Activated CD4-positive, alpha-beta memory T cell treated with anti-CD3 and anti-CD28 coated beads for 36 hours (primary cell): ENCODE measurements at places on chromosomes 3 and 15. TPM values are rescaled to one million over a fixed set of nuclear protein-coding genes. Genes with fewer than 3 reads are reported as not detected.

Gene RLBP1
- total RNA-seq = not detected

Gene ATP10A
- 17.2 TPM for total RNA-seq

Gene DNAJA4
- 36.3 TPM for total RNA-seq

DNA sequence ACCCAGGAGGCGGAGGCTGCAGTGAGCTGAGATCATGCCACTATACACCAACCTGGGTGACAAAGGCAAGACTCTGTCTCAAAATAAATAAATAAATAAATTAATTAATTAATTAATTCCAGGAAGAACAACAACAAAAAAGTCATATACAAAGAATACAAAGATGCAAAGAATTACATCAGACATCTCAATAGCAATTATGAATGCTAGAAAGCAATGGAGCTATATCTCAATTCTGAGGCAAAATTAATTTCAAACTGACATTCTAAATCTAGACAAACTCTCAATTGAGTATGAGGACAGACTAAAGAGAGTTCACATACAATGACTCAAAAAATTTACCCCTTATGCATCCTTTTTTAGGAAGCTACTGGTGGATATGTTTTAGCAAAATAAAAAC is 69.6 kb upstream of the CTNNB1 start:
- no peak overlapping the region for H3K27ac ChIP-seq
- peaks cover 10% of the 10 kb centered on the region for H3K36me3 ChIP-seq
- no peak overlapping the region for H3K4me3 ChIP-seq
- peaks cover 3% of the 10 kb centered on the region for H3K27me3 ChIP-seq
- H3K4me1 ChIP-seq = no peaks in the 10 kb centered on the region

GRCh38 chr15:57439128-57440027 is 63.1 kb downstream of the CGNL1 start:
- no peak overlapping the region for H3K4me3 ChIP-seq
- no peak for DNase-seq
- peaks cover 5% of the 10 kb centered on the region for H3K27me3 ChIP-seq
- no peaks in the 10 kb centered on the region for H3K36me3 ChIP-seq
- H3K4me1 ChIP-seq = no peaks in the 10 kb centered on the region
- no peak overlapping the region for H3K27ac ChIP-seq

GRCh38 chr15:56168394-56168793 is 75.3 kb downstream of the RFX7 start:
- peaks cover 34% of the 10 kb centered on the region for H3K36me3 ChIP-seq
- H3K4me3 ChIP-seq = no peak overlapping the region
- peaks cover 37% of the 10 kb centered on the region for H3K4me1 ChIP-seq
- H3K27me3 ChIP-seq = no peaks in the 10 kb centered on the region

GRCh38 chr3:170367797-170368196 is 10.3 kb downstream of the SKIL start:
- no peak overlapping the region for H3K4me3 ChIP-seq
- peaks cover 37% of the 10 kb centered on the region for H3K4me1 ChIP-seq
- H3K27me3 ChIP-seq = no peaks in the 10 kb centered on the region
- peaks cover 16% of the 10 kb centered on the region for H3K36me3 ChIP-seq
- no peak overlapping the region for H3K27ac ChIP-seq
- no peak for DNase-seq

DNA sequence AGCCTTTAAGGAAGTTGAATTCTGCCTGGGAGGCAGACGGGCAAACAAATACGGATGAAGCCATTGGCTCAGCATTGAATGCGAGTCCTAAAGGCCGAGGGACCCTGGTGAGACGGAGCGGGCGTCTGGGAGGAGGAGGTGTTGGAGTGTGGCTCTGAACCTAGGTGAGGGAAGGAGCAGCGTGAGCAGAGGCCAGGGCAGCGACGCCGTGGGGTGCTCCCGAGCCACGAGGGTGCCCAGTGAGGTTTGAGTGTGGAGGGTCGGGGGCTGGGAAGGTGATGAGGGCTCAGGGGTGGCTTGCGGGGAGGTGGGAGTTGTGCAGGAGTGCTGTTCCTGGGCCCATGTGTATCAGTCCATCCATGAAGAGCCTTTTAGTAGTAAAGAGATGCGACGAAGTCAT is 17.0 kb downstream of the CORO2B start:
- DNase-seq = no peak
- no peaks in the 10 kb centered on the region for H3K36me3 ChIP-seq
- H3K27ac ChIP-seq = no peak overlapping the region

DNA sequence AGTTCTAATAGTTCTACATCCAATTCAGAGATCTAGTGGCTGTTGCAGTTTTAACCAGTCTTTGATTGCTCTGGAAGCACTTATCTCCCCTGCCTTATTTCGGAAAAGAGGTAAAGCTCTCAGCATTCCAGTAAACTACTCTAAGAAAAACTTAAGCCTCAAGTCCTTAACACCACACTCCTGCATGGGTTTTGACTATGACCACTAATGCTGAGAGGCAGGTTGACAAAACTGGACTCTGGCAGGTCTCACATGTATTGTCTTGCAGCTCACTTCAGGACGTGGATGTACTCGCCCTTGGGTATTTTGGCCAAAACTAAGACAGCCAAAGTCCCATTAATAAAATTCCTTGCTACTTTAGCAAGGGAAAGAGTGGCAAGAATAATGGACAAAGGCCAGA is 405.9 kb upstream of the GRM7 start:
- H3K27me3 ChIP-seq = no peaks in the 10 kb centered on the region
- H3K4me3 ChIP-seq = no peak overlapping the region
- H3K4me1 ChIP-seq = no peaks in the 10 kb centered on the region
- no peaks in the 10 kb centered on the region for H3K36me3 ChIP-seq
- no peak overlapping the region for H3K27ac ChIP-seq
- DNase-seq = no peak

DNA sequence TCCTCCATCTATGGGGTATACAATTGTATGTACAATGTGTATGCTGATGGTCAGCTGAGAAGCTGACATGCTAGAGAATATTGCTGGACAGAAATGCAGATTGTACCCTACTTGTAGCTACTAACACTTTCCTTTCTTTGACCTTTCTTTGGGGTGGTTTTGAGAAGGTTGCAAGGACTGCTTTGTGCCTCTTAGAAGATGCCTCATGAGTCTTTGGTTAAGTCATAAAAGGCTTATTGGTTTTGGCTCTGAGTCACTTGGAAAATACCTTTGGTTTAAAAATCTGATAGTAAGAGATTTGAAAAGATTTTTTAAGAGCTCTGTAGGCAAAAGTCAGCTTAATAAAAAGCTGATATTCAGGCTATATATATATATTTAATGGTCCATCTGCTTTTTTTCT is 71.5 kb downstream of the ZMAT3 start:
- peaks cover 2% of the 10 kb centered on the region for H3K27me3 ChIP-seq
- no peak overlapping the region for H3K27ac ChIP-seq
- DNase-seq = no peak

GRCh38 chr3:139689122-139689521 is 11.3 kb upstream of the NMNAT3 start:
- H3K36me3 ChIP-seq = no peaks in the 10 kb centered on the region
- H3K4me1 ChIP-seq = no peaks in the 10 kb centered on the region
- no peak overlapping the region for H3K4me3 ChIP-seq
- DNase-seq = no peak

DNA sequence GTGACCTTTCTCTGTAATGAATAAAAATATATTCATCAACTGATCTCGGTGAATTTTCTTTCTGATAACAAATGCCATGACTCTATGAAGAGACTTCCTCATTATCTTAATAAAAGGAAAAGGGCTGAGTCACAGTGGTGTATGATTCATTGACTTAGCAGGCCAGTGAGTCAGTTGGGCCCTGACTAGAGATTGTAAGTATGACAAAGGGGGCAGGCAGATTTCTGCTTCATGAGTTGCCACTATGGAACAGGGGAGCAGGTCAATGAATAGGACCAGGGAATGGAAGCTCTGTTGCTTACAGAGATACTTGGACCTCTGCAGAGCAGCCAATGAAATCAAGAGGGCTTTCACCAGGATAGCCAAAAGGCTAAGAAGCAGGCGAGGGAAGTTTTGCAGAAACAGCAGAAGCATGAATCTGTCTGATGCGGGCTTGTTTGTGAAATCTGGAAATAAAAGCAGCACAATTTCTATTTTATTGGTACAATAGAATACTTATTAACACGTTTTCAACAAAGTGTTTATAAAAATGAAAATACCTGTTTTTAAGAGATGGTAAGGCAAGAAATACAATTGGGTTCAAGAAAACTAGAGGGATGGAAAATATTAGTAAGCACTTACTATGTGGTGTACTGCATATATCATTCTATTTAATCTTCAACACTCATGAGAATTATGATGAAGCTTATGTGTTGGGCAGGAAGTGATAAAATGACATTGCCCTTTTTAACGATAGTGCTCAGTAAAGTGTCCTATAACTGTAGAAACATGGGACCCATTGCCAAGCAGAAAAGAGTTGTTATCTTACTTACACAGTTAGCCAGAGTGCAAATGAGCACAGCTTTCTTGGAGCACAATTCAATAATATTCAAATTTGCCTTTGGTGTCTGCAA is 169.8 kb upstream of the MYRIP start:
- H3K4me3 ChIP-seq = no peak overlapping the region
- no peaks in the 10 kb centered on the region for H3K36me3 ChIP-seq
- no peak overlapping the region for H3K27ac ChIP-seq
- peaks cover 10% of the 10 kb centered on the region for H3K4me1 ChIP-seq
- peak; percentile 44 for DNase-seq
- peaks cover 9% of the 10 kb centered on the region for H3K27me3 ChIP-seq

DNA sequence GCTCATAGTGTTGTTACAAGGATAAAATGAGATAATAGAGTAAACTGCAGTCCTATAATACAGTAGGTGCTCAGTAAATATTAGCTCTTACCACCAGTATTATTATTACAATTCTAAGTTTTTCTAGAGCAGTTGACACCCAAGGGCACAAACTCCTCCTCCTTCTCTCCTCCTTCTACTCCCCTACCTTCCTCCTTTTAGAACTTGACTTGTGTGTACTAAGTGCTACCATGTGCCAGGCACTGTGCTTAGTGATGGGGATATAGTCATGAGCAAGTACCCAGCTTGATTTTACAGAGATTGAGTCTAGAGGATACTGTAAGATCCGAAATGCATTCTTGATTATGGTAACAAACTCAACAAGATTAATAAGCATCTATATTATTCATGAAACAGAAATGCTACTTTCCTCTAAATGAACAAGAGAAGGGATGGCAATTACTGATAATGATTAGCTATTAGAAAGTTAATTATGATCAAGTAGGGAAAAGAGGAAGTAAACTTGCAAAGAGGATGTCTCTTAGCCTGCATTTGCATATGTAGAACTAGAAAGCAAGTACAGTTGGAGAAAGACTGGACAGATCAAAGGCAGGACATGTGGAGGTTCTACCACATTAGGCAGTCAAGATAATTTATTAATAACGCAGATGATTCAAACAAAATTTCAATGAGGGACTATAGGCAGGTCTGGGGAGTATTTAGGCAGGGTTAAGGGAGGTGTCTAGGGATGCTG is 72.3 kb downstream of the CLDN11 start:
- no peak overlapping the region for H3K4me3 ChIP-seq
- H3K27me3 ChIP-seq = peaks cover 8% of the 10 kb centered on the region
- H3K4me1 ChIP-seq = no peaks in the 10 kb centered on the region
- H3K36me3 ChIP-seq = no peaks in the 10 kb centered on the region

DNA sequence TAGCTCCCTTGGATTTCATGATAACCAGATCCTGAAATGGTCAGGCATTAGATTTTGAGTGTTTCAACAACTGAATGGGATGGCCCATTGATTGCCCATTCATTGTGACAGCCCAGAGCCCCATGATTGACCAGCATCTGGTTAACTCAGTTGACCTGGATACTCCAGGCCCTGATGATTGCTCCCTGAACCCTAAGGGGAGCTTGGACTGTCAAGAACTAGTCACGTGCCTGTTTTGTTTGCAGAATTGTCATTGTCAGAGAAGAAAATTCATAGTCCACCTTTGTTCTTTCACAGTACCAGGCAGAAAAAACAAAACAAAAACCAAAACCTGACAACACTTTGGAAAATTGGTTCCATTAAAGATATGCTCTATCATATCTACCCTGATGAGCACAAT is 241.3 kb upstream of the ONECUT1 start:
- no peak for DNase-seq
- H3K4me3 ChIP-seq = no peak overlapping the region
- no peaks in the 10 kb centered on the region for H3K27me3 ChIP-seq
- no peaks in the 10 kb centered on the region for H3K4me1 ChIP-seq
- H3K27ac ChIP-seq = no peak overlapping the region

DNA sequence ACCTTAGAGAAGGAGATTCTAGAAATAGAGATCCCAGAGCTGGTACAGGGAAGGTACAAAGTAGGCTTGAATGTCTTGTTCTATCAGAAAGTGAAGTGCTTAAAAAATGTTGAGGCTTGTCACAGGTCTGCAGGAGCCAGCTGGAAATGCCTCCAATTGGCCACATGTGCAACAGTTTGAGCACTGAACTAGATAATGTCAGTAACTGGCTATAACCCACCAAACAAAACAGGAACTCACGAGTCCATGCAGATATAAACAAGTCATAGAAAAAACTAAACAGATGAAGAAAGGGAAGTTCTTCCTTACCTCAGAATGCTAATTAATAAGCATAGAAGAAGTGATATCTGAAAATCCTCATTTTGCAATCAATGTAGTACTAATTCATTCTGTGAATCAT is 11.9 kb upstream of the TF start:
- H3K27me3 ChIP-seq = peaks cover 20% of the 10 kb centered on the region
- peaks cover 3% of the 10 kb centered on the region for H3K36me3 ChIP-seq
- no peak overlapping the region for H3K4me3 ChIP-seq

DNA sequence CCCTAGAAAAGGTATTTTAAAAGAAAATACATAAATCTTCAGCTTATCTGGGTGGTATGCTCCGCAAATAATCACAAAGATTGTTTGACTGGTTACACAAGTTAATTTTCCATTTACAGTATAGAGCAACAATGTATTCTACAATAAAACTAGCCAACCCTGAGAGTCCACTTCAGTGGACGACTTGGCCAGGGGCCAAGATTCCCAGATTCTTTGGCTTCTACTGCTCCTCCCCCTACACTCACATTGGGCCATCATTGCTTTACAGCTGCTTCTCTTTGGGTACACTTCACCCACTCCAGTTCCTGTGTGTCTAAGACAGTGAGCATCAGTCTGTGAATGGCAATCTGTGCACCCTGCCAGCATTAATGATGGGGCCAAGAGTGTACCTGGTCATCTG is 17.2 kb upstream of the PRICKLE2 start:
- no peak overlapping the region for H3K4me3 ChIP-seq
- DNase-seq = no peak
- H3K4me1 ChIP-seq = no peaks in the 10 kb centered on the region
- H3K27ac ChIP-seq = no peak overlapping the region

GRCh38 chr3:64306745-64307144 is 81.5 kb upstream of the PRICKLE2 start:
- no peaks in the 10 kb centered on the region for H3K27me3 ChIP-seq
- no peak overlapping the region for H3K27ac ChIP-seq

DNA sequence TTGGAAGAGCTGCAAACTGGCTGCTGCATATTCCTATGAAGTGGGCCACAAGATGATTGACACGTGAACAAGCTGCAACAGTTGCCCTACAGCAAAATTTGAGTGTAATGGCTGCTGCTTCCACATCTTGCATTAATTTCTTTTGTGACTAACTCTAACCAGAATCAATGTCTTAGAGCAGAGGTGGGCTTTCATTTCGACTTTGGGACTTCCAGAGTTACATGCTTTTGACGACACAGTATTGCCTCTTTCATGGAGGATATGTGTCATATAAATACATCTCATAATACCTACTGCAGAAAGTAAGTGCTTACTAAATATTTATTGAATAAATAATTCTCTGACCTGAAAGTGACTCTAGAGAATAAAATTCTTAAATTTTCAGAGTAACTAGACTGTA is 340.7 kb upstream of the KCNH8 start:
- H3K27ac ChIP-seq = no peak overlapping the region
- H3K4me3 ChIP-seq = no peak overlapping the region
- no peak for DNase-seq
- H3K4me1 ChIP-seq = peaks cover 15% of the 10 kb centered on the region
- no peaks in the 10 kb centered on the region for H3K36me3 ChIP-seq

GRCh38 chr3:99854756-99855298 is 37.2 kb downstream of the CMSS1 start:
- H3K4me3 ChIP-seq = no peak overlapping the region
- H3K27ac ChIP-seq = no peak overlapping the region
- no peak for DNase-seq
